H1 (cell line): ENCODE measurements at places on chromosomes 3 and 15.
A peak's percentile ranks its signal among the peaks of the same experiment; 100 is the strongest.

GRCh38 chr15:52179278-52180195 is 11.7 kb downstream of the GNB5 start:
- DNase-seq = peak; percentile 56

DNA sequence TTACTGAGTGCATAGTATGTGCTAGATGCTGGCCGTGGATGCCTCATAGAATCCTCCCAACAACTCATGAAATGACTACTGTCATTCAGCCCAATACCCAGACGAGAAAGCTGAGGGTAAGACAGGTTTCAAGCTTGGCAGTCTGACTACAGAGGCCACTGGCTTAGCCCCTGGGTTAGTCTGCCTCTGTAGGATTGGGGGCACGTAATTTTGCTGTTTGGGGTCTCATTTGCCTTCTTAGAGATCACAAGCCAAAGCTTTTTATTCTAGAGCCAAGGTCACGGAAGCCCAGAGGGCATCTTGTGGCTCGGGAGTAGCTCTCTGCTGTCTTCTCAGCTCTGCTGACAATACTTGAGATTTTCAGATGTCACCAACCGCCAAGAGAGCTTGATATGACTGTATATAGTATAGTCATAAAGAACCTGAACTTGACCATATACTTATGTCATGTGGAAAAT is 1.0 kb upstream of the CCR5 start:
- no peak for DNase-seq

DNA sequence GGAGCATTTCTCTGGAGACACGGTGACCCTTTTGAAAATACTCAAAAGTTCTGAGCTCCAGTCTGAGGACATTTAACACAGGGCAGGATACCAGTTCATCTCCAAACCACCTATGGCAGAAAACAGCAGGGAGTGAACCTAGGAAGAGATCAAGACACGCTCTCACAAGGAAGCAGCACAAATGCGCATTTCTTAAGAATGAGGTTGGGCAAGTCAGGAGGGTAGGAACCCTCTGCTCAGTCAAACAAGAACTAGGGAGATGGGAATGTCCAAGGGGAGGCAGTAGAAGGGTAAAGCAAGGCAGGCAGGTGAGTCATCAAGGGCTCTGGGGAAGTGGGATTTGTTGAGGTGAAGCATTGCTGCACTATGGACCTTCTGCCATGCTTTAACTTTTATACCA is 60.3 kb upstream of the PSMD6 start:
- no peak for DNase-seq

- no peak for DNase-seq
These were observed 120.2 kb downstream of the NEDD4 start for GRCh38 chr15:55873024-55873720.

DNA sequence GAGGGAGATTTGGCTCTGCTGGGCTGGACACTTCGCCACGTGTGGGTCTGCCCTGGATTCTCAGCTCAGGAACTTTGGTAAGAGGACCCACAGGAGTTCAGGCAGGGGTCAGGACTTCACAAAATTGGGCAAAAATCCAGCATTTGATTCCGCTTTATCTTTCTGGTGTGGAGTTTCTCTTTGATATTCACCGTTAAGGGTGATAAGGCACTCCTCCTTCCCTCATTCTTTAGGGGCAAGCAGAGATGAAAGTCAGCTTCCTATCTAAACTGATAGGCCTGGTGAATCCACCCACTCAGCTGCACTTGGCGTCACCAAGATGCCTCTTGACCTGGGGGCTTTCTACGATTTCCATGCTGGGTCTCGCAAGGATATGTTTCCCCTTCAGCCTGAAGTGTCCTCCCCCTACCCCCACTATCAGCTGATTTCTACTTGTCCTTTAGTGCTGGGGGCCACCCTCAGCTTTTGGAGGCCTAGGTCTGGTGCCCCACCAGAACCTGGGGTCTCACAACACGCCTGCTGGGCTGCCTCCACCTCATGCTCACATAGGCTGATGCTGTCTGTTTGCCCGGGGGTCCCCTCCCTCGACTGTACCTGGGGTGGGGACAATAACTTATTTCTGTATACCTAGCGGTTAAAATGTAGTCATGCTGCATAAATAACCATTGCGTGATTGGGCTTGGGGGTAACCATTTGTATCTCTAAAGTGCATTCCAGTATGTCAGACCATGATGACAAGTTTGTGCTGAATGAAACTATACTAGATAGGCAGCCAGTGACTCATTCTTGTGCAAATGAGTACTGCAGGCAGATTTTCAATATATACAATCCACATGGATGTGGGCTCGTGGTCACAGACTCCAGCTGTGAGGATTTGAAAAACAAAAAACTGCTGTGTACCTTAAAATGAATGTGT is 248.3 kb downstream of the ADAMTS17 start:
- no peak for DNase-seq

DNA sequence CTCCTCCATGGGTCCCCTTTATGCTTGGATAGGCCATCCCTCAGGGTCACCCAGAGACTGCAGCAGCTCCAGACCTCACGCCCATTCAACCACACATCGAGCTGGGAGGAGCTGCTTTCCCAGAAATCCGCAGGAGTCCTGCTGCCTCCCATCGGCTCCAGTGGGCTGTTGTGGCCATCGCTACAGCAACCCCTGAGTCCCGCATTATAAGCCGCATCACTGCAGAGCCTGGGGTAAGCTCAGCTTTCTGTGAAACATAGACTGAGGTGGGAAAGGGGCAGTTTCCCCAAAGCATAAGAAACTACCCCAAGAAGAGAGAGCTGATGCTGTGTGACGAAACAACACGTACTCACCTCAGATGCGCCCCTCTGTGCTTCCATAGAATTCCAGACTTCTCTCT is 35.7 kb downstream of the MRPL46 start:
- DNase-seq = no peak

DNA sequence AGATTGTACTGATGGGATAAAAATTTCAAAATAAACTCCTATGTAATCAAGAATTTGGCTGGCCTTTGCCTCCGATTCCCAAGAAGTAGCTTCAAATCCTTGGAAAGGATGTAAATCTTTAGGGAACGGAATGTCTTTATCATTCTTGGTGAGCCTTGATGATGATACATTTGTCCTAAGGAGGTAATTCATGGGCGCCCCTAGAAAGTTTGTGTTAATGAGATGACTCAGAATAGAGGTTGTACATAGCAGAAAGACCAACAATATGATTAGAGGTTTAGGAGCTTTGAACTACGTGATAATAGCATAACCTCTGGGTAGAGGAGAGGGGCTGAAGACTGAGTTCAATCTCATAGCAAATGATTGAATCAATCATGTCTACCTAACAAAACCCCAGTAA is 248.6 kb upstream of the SLITRK3 start:
- no peak for DNase-seq

GRCh38 chr3:117097351-117097750 is 387.8 kb downstream of the TUSC7 start:
- no peak for DNase-seq

GRCh38 chr15:35256141-35256540 is 171.0 kb upstream of the NANOGP8 start:
- DNase-seq = no peak

DNA sequence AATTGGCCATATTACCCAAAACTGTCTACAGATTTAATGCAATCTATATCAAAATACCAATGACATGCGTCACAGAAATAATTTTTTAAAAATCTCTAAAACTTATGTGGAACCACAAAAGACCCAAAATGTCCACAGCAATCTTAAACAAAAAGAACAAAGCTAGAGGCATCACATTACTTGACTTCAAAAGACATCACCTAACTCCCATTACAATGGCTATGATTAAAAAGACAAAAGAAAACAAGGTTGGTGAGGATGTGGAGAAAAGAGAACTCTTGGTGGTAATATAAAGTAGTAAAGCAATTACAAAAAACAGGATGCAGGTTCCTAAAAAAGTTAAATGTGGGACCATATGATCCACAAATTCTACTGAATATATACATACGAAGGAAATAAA is 187.6 kb upstream of the CNTN6 start:
- DNase-seq = no peak

- DNase-seq = no peak
These were observed 42.7 kb downstream of the THBS1 start for GRCh38 chr15:39623529-39623931.

GRCh38 chr3:129226374-129226773 is 23.0 kb upstream of the COPG1 start:
- no peak for DNase-seq

DNA sequence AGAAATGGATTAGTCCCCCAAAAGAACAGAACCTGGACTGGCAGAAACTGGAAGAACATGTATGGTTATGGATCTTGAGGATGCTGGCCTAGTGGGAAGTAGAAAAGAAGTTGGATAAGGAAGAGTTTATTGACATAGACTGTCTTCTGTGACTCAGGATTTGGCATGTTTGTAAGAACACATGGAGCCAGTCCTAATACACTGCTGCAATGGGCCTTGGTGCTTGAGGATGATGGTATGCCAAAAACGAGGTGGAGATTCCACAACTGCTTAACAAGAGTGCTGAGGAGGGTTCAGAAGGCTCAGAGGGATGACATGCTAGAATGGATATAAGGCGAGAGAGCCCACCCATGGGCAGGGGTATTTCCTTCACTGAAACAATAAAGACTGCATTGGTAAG is 22.4 kb downstream of the LZTFL1 start:
- no peak for DNase-seq

DNA sequence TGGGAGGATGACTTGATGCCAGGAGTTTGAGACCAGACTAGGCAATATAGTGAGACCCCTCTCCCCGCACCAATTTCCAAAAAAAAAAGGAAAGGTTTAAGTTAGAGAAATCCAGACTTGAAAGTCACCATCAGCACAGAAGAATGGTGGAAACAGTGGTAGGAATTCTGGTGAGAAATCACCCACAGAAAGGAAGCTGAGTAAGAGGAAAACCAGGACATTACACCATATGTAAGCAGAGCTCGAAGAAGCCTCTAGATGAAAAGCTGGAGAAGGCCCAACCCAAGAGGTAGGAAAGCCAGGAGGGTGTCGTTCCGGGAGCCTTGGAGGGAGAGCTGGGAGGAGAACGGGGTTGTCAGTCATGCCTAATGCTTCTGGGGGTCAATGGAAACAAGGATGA is 40.5 kb downstream of the RASGRP1 start:
- no peak for DNase-seq
